Activated T-cell treated with anti-CD3 and anti-CD28 coated beads for 48 hours (primary cell): ENCODE measurements at places on chromosomes 1 and 21.
A peak's percentile ranks its signal among the peaks of the same experiment; 100 is the strongest.

GRCh38 chr1:205137901-205138300, 16.1 kb upstream of the RBBP5 start:
- no peak for DNase-seq

- DNase-seq = no peak
Measured at GRCh38 chr1:155117610-155118009, 10.1 kb upstream of the EFNA1 start.

GRCh38 chr1:112465122-112465521, 43.6 kb upstream of the WNT2B start:
- no peak for DNase-seq

DNA sequence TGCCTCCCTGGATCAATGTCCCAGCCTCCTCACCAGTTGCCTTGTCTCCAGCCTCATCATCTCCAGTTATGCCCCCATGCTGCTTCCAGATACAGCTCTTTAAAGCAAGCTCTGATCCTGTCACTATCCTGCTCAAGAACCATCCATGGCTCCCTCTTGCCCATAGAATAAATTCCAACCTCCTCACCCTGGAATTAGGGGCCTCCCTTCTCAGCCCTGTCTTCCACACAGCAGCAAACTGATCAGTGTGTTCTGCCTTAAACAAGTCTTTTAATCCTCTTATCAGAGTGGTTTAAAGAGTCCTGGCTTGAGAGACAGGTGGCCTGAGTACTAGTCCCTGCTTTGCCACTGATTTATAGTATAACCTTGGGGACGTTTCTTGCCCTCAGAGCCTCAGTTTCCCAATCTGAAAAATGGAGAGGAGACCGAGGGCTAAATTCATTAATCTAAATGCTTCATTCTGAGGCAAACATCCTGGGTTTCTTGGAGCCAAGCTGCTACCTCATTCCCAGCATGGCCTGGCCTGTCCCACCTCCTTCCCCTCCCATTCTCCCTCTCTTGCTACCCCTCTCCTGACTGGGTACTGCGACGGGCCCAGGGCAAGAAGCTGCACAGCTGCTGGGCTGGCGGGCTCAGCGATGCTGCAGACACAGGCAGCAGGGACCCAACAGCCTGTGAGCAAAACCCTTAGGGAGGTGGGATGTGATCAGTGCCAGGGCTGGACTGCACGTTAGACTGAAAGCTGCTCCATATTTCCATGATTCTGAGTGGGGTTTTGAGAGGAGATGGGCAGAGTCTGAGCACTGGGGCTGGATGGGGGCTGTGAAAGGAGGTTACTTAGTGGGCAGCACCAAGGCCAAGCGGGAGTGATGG, 221.4 kb downstream of the PTPRU start:
- DNase-seq = no peak

GRCh38 chr1:111988377-111988742, 1.1 kb downstream of the KCND3 start:
- DNase-seq = no peak

DNA sequence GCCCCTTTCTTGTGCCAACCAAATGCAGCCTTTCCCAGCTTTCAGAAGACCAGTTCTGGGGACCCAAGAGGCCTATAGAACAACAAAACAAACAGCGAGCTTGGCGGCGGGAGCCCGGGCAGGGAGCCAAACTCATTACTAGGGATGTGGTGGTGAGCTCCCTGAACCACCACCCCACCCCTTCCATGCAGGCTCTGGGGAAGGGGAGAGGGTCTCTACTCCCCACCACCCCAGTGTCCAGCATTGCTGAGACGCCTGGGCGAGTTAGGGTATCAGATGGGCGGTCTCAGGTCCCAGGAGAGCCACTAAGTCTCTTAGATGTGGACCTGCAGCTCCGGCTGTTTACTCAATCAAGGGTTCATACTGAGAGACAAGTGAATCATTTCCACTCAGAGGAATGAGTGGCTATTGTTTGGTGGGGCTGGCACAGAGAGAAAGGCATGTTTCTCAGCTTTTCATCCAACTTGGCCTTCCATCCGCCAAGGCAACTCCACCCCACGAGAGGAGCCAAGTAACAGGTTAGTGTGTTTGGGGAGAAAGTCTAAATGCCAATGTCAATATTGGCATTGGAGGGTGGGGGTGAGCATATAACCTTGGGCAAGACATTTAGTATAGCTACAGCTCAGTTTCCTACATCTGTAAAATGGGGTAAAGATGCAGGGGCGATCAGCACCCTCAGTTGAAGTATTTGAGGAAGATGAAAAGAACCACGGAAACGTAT, 40.9 kb downstream of the PLXNA2 start:
- no peak for DNase-seq

DNA sequence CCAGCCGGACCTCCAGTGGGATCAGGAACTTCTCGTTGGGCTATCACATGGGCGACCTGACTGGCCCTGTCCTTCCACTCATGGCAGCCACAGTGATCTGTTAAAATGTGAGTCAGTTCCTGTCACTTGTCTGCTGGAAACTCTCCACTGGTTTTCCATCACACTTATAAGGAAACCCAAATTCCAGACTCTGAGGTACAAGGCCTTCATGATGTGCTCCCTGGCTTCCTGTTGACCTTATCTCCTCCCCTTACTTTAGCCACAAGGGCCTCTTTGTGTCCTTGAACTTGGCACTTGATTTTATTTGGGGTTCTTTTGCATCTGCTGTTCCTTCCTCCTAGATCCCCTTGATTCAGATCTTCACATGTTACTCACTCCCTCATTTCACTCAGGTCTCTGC, 96.8 kb downstream of the TENT5C start:
- no peak for DNase-seq

DNA sequence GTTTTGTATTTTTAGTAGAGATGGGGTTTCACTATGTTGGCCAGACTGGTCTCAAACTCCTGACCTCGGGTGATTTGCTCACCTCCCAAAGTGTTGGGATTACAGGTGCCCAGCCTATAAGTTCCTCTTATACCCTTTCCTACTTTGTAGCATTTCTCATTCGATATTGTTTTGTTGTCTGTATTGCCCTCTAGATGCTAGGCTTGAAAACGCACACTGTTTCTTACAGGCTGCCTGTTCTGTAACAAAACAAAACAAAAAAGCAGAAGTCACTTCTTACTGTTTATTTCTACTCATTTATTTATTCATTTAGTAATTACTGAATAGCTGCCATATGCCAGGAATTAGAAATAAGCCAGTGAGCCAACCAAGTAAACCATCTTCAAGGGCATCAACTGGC, 136.9 kb upstream of the BMP8A start:
- no peak for DNase-seq

- no peak for DNase-seq
Measured at GRCh38 chr1:43586136-43586731, 55.6 kb downstream of the PTPRF start.

GRCh38 chr1:17251246-17251645, 2.3 kb downstream of the PADI3 start:
- no peak for DNase-seq

DNA sequence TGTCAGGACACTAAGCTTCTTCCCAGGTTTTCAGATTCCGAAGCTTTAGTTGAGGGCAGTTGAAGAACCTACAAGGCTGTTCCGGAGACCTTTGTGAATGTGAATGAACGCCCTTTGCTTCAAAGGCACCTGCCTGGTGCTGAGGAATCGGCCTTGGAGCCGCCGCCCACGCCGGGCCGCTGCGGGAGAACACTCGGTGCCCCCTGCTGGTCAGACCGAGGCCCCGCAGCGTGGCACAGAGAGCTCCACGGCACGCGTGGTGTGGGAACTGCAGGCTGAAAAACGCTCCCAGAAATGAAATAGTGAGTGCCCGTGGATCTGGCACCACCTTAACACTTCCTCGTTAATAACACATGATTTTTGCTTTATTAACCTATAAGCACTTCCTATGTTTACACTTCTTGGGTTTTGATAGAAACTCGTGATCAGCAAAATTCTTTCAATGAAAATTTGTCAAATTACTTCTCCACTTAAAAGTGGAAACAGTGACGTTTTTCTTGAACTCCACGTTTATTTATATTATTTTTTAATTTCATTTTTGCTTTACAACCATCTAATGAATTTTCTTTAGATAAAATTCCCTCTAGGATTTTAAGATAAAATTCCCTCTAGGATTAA, 460.6 kb downstream of the DSCAM start:
- DNase-seq = peak; percentile 49

DNA sequence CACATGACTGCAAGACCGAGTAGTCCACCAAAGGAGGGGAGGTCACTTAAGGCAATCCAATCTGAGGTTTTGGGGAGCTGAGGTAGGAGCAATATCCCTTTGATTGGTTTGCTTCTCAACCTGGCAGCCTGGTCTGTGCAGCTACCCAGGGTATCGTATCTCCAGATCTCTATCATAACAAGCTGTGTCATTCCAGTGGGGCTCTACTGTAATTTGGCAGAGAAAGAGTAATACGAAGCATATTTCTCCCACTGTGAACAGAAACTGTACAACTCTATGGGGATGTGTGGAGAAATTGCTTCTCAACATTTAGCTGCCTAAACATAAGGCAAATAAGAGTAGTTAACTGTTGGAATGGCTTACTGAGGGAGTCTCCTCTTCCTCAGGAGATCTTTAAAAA, 20.6 kb downstream of the CD101 start:
- no peak for DNase-seq

GRCh38 chr1:3429320-3429719, 25.1 kb upstream of the ARHGEF16 start:
- no peak for DNase-seq

DNA sequence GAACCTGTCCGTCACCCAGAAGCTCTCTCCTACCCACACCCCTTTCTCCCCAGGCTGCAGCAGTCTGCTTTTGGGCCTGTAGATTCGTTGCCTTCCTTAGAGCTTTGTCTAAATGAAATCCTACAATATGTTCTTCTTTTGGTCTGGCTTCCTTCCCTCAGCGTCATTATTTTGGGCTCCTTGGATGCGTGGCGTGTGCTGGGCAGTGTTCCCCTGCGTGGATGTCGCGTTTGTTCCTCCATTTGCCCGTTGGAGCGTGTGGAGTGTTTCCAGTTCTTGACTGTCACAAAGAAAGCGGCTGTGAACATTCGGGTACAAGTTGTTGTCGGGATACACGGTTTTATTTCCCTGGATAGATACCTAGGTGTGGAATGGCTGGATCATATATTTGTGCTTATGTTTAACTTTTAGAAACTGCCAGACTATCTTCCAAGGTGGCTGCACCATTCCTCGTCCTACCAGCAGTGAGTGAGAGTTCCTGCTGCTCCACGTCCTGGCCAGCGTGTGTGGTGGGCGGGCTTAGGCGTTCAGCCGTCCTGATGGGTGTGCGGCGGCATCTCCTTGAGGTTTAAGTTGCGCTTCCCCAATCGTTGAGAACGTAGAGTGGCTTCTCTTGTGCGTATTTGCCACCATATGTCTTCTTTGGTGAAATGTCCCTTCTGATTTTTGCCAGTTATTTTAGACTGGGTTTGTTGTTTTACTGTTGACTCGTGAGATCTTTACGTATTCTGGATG, 31.7 kb downstream of the SKI start:
- no peak for DNase-seq

DNA sequence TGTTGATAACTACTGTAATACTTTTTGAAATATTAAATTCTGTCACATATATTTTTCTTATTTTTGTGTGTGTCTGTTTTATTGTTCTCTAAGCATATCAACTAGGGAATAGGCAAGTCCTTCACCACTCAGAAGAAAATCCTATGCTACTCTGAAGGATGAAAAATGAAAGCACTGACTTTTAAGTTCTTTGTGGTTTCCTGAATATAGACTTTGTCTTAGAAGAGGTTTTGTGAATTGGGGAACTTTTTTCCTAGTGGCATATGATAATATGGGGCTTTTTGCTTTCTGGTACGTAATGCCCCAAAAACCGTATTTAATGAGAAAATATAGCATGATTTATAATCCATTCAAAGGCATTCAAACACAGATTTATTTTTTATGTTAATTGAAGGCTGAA, 136.0 kb downstream of the SNX7 start:
- DNase-seq = no peak

DNA sequence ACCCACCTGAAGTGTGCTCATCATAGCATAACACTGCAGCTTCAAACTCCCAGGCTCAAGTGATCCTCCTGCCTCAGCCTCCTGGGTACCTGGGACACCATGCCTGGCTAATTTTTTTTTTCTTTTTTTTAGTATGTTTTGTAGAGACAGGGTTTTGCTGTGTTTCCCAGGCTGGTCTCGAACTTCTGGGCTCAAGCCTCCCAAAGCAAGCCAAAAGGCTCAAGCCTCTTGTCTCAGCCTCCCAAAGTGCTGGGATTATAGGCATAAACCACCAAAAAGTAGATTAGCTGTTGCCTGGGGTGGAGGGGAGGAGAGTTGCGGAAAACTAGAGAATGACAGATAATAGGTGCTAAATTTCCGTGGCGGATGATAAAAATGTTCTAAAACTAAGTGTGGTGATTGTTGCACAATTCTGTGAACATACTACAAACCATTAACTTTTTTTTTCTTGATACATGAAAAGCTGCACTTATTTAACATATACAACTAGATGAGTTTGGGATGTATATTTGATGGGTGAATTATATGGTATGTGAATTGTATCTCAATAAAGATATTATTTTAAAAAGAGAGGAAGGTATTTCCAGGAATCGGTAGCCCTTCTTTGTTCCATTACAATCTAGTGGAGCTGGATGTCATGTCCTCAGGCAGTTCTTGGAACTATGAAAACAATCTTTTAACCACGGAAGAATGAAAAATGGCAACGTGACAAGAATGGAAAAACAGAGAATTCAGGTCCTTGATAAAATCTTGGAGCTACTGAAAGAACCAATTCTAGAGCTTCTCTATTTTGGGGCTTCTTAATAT, 27.3 kb upstream of the MED18 start:
- no peak for DNase-seq

DNA sequence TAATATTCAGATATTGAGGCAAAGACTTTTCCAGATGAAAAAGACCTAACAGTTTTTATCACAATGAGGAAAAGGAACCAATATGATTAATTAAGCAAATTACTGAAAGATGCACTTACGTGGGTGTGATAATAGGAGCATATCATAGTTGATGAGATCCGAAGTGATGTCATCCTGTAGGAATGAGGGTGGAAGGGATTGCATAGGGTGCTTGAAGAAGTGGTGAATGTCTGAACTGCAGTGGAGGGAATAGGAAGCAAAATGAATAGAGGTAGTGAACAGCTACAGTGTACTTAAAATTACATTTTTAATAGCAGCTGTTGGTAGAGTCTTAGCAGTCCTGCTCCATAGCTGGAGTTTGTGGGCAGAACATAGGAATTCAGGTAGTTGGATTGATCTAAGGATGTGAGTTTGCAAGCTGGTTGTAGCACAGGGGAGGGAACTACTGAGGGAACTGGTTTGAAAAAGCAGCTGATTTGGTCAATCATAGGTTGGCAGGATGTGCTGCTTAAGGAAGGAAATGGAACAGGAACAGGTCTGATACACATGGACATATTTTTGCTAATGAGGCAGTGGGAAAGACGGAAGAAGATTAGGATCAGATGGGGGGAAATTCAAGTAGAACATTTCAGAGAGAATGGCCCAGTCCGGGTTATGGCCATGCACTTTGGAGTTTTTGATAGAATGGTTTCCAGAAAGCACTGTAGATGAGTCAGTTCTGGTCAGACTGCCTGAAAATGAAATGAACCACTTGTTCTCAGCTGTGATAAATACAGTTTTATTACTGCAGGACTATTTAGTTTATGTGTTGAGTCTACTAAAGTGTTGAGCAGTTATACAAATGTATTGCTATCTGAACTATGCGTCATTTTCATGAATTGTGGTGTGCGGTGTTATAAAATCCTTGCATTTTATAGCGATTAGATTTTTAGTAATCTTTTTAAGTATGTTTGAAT, 155.8 kb downstream of the RYR2 start:
- DNase-seq = no peak
